ENCODE measurements at places on chromosomes 11 and 22. TPM values are rescaled to one million over a fixed set of nuclear protein-coding genes. Genes with fewer than 3 reads are reported as not detected.

The LRRC74B gene
- not detected for total RNA-seq

The GDPD4 gene
- total RNA-seq: not detected

The MMP7 gene
- 0.48 TPM for total RNA-seq

The PRSS23 gene
- 4.2 TPM for total RNA-seq

The SMC1B gene
- 0.11 TPM for total RNA-seq

The TRIM5 gene
- 32.8 TPM for total RNA-seq

The OPCML gene
- 1.5 TPM for total RNA-seq

The CATSPER1 gene
- not detected for total RNA-seq

The OR4D5 gene
- not detected for total RNA-seq

The PHF5A gene
- total RNA-seq: 99.6 TPM

The PRR5 gene
- total RNA-seq: 12.3 TPM

The C11orf52 gene
- total RNA-seq: 2.1 TPM

The APIP gene
- 26.9 TPM for total RNA-seq

The FIBIN gene
- 0.37 TPM for total RNA-seq

The HORMAD2 gene
- total RNA-seq: not detected

The CAPN1 gene
- total RNA-seq: 218 TPM

The OR4A16 gene
- not detected for total RNA-seq

The RAPSN gene
- 0.34 TPM for total RNA-seq

The ARHGEF12 gene
- 32.2 TPM for total RNA-seq

The C22orf31 gene
- not detected for total RNA-seq

The KIRREL3 gene
- total RNA-seq: 0.76 TPM

The RIMBP3C gene
- not detected for total RNA-seq

The SCARF2 gene
- 26.3 TPM for total RNA-seq

The TRPC6 gene
- 1.3 TPM for total RNA-seq

The DERL3 gene
- 10.9 TPM for total RNA-seq

The CARD18 gene
- not detected for total RNA-seq

The MS4A6E gene
- not detected for total RNA-seq

The GUCY1A2 gene
- 0.90 TPM for total RNA-seq

The MFRP gene
- total RNA-seq: not detected

The SCT gene
- 2.3 TPM for total RNA-seq

The FLRT1 gene
- total RNA-seq: 0.16 TPM

The SHISAL1 gene
- 2.7 TPM for total RNA-seq

The KRTAP5-11 gene
- not detected for total RNA-seq

The FAM111B gene
- total RNA-seq: 25.5 TPM

The OR2AG1 gene
- not detected for total RNA-seq

The C1QTNF6 gene
- 5.7 TPM for total RNA-seq

The MUC2 gene
- total RNA-seq: 0.60 TPM

The MS4A15 gene
- total RNA-seq: 0.39 TPM

The KCTD14 gene
- total RNA-seq: 15.7 TPM

The PAAF1 gene
- 33.5 TPM for total RNA-seq

The KBTBD3 gene
- total RNA-seq: 3.8 TPM

The FXYD6 gene
- 31.6 TPM for total RNA-seq

The RIC3 gene
- 15.7 TPM for total RNA-seq

The OR2AG2 gene
- 0.09 TPM for total RNA-seq

The SYCE3 gene
- 0.46 TPM for total RNA-seq

The LARGE2 gene
- total RNA-seq: 126 TPM

The MRGPRX3 gene
- total RNA-seq: not detected

The GRK3 gene
- 27.1 TPM for total RNA-seq

The EHF gene
- total RNA-seq: 0.60 TPM

The MRGPRE gene
- not detected for total RNA-seq

The NCAPH2 gene
- total RNA-seq: 70.3 TPM

The ACRV1 gene
- not detected for total RNA-seq

The PATE1 gene
- total RNA-seq: not detected

The PATE2 gene
- total RNA-seq: not detected

The CCDC116 gene
- total RNA-seq: 0.27 TPM

The CHRM1 gene
- total RNA-seq: not detected

The SLC1A2 gene
- 1.2 TPM for total RNA-seq

Measured in WTC11 (cell line).